Hematopoietic multipotent progenitor cell treated with erythropoietin and hydrocortisone succinate and interleukin-3 and kit ligand, for 8 days (in vitro differentiated cells): ENCODE measurements at places on chromosomes 6 and 20.

DNA sequence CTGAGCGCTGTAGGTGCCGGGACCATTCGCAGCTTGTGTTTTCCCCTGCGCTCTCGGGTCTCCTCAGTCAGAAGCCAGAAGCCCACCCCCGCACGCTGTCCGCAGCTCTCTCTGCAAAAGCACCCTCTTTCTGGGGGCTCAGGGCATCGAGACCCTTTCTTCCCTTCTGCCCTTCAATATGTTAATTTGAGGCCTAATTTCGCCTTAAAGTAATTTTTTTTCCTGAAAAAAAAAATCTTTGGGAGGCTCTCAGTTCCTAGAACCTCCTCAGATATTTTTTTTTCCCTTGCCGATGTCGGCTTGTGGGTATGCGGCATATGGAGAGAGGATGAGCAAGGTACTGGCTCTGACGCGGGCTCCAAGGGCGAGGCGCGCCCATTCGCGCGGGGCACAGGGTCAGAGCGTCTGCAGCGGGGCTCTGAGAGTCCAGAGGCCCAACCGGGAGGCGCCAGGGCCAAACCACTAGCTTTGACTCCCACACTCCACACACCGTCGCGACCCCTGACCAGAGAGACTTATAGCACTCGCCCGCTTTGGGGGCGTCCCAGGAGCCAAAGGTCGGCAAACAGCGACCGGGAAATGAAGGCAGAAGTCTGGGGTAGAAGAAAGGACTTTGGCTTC is 893 bp downstream of the PRDM13 start:
- no peak for DNase-seq

- no peak for DNase-seq
Observed at GRCh38 chr6:169058634-169059033, 195.0 kb downstream of the THBS2 start.

DNA sequence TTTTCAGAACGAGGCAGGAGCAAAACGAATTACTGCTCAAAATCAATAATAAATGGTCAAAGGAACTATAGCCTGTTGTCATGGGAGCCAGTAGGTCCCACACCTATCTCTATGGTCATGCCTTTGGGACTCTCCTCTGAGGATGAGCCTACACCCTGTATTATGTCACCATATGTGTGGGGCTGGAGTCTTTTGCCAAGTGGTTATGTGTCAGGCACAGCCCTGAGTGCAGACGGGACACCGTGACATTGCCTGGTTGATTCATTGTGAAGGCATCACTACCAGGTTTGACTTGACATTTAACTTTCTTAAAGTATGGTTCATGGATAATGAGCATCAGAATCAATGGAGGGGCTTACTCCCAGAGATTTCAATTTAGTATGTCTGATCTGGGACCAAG is 23.6 kb downstream of the BMP6 start:
- no peak for DNase-seq

DNA sequence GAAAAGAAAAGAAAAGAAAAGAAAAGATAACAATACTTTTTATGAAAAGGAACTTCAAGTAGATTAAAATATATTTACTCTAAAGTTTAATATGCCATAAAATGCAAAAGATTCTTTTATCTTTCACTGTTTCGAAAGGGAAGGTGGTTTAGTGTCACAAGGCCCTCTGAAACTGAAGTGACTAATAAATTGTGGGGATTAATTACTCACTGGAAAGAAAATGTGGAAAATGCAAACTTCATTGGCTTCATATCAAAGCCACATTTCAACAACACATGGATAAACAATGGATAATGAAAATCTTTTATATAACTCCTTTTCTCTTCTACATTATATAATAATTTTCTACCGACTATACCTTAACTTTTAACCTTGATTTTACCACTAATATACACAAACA is 320.5 kb upstream of the RSPO3 start:
- no peak for DNase-seq

- no peak for DNase-seq
Observed at GRCh38 chr6:109096208-109096607, 901 bp downstream of the CEP57L1 start.

DNA sequence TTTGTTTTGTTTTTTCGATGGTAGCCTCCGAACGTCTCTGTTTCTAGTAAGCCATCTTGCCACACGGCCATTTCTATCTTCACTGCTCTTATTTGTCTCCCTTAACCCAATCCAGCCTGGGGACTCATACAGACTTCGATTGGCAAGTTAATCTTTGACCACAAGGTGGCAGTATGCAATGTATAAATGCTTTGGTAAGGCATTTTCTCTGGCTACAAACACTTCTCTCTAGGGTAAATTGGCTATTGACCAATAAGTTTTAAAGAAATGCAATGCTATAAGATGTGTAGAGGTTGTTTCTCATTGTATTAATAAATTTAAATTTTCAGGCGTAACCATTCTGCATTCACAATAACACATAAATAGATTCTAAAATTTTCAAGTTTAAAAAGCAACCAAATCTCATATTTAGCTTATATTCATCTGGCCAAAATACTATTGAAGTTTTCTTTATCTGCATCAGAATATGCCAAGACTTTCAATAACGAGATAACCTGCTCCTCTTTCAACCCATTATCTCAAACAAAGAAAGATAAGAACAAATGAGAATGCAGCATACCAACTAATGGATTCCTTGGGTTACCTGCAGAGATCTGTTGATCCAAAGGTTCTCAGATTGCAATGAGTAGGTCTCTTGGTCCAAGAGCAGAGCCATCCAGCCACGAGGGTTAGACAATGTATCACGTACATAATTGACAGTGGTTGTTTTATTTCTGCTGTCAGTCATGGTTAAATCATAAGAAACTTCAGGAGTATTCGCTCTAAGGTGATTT is 231.9 kb downstream of the PKHD1 start:
- peak; percentile 75 for DNase-seq

DNA sequence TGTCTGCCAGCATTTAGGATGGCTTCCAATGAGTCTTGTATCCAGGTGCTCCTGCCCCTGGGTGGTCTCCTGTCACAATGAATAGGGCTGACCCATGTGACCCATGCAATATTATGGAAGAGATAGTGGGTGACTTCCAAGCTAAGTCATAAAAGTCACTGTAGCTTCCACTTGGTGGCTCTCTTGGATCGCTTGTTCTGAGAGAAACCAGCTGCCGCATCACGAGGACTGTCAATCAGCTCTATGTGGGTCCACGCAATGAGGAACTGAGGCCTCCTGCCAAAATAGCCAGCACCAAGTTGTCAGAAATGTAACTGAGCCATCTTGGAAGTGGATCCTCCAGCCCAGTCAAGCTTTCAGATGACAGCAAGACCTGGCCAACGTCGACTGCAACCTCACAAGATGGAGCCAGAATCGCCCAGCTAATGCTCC is 14.9 kb upstream of the MATN4 start:
- DNase-seq = peak; percentile 89

GRCh38 chr20:62330576-62331317 is 27.9 kb downstream of the ADRM1 start:
- DNase-seq = no peak

DNA sequence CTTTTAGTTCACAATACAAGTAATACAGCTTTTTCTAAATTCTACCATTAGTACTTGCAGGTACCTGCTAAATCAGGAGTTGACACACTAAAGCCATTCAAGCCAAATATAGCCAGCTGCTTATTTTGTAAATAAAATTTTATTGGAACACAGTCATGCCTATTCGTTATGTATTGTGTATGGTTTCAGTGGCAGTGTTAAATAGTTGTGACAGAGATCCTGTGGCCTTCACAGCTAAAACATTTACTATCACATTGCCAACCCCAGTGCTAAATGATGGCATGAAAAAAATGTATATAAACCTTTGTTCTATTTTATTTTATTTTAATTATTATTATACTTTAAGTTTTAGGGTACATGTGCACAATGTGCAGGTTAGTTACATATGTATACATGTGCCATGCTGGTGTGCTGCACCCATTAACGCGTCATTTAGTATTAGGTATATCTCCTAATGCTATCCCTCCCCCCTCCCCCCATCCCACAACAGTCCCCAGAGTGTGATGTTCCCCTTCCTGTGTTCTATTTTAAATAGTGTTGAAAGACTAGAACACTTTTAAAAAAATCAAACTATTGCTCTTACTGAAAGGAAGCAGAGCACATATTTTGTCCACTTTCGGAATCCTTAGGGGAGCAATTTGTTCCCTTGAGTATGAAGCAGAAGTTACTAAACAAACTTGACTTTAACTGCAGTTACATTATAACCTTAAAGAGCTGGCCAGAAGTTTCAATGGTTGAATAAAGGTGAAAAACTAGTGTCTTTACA is 115.7 kb downstream of the PRIM2 start:
- DNase-seq = no peak

- DNase-seq = peak; percentile 43
Observed at GRCh38 chr20:51022803-51023616, at the start of gene KCNG1. KCNG1 (minus strand) TSS chr20:51023107; CDS start chr20:51010338, 12,769 bp downstream.

GRCh38 chr6:145147559-145147958 is 587.8 kb downstream of the EPM2A start:
- no peak for DNase-seq

DNA sequence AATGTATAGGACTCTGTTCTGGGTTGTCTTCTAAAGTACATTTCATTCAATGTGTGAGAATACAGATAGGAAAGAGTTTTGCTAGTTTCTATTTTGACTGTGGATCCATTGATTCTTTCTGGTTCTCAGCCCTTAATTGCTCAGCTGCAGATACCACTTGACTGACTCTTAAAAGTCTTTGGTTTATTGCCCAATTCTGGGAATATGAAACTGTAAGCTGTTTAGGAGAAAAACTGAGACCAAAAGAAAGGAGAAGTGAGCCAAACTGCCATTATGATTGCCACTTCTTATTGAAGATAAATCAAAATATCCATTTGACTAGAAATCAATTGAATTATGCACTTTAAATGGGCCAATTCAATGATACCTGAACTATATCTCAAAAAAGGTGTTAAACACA is 211.4 kb downstream of the ESR1 start:
- DNase-seq = no peak

DNA sequence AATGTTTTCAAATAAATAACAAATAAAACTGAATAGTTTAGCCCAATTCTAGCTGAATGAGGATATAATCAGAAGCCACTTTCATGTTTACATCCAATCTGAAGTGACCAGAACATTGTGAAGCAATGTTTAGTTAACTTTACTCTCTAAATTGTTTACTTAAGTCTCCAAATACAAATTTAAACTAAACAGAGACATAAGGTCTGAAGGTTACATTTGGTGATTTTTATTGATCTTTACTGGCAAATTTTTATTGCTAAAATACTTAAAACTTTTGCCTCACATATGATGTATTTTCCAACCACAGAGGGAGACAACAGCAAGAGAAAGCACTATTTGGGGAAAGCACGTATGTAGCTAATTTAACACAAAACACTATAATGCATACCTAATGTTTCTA is 106.8 kb upstream of the THEMIS start:
- no peak for DNase-seq

DNA sequence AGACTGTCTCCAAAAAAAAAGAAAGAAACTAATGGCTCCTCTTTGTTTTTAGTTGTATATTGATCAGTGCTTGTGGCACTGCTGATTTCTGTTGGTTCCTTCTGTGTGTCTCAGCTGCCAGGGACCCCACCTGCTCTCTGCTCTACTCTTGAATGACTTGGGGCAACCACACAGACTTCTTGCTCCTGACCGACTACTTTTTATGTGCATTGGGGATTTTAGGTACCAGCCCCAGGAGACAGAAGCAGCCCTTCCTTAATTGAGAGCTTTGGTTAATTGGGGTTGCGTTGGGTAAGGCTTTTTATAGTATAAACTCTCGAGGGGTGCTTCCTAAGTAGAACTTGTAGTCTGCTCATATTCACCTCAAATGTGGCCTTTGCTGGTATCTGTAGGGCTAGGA is 6.9 kb downstream of the STK35 start:
- no peak for DNase-seq

DNA sequence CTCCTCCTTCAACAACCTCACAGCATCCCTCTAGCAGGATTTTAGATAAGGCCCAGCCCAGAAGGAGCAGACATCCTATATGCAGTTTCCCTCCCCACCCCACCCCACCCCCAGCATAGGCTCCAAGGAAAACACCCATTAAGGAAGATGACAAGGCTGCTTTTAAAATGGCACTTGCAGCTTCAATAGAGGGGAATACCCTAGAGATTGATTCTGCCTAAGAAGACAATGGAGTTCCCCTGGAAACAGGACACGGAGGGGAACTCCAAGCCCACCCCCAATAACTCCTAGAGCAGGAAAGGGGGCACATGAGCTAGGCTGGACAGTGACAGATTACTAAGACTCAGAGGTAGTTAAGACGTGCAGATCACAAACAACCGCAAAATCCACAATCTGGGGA is 34.7 kb downstream of the CPNE5 start:
- no peak for DNase-seq

- no peak for DNase-seq
Observed at GRCh38 chr20:1898482-1899240, 3.5 kb downstream of the SIRPA start.

- no peak for DNase-seq
Observed at GRCh38 chr6:18477301-18477941, 90.3 kb downstream of the RNF144B start.

DNA sequence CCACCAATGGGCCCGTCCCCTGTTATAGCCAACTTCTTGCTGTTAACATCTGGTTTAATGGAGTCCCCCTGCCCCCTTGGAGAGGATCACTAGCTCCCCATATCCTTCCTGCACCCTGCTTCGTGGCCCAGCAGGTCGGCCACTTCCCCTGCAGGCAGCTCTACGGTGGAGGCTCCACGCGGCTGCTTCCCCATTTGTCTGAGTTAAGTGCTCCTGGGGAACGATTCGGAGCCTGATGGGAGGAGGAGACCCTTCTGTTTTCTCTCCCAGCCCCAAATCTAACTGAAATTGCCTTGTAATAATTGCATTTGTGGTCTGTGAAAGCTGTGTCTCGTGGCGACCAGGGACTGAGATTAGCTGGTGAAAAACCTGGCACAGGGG is 74.6 kb downstream of the SULF2 start:
- DNase-seq = no peak

- DNase-seq = no peak
Observed at GRCh38 chr20:22460231-22460630, 124.1 kb downstream of the FOXA2 start.

- no peak for DNase-seq
Observed at GRCh38 chr6:154402081-154402780, 45.6 kb upstream of the IPCEF1 start.

DNA sequence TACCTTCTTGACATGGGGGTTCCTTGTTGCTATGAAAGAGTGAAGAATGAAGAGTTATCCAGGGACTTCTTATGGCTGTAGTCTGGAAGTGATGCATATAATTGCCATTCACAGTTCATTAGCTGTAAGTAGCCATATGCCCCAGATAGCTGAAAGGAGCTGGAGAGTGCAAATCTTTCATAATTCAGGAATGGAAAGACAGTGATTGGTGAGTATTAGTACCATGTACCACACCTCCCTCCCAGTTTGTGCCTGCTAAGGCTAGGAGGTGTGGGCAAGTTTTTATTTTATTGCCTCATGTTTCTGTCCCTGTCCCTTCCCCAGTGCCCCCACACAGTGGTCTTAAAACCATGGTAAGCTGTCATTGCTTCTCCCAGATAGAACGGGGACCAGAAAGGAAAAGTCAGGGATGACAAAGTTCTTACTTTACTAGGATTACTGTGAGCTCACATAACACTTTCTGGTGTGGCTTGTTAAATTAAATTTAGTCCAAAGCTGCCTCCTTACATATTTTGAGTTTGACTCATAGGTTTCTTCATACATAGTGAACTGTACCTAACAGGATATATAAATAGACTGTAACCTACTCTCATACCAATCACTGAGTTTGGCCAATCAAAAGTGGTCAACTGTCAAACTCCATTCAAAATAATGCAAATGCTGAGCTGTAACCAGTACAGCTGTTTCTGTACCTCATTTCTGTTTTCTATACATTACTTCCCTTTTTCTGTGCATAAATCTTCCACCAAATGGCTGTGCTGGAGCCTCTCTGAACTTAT is 119.4 kb downstream of the RFPL4B start:
- no peak for DNase-seq

GRCh38 chr6:3837781-3838180 is 11.4 kb upstream of the FAM50B start:
- DNase-seq = no peak
